ENCODE measurements at places on chromosomes 4 and X.

DNA sequence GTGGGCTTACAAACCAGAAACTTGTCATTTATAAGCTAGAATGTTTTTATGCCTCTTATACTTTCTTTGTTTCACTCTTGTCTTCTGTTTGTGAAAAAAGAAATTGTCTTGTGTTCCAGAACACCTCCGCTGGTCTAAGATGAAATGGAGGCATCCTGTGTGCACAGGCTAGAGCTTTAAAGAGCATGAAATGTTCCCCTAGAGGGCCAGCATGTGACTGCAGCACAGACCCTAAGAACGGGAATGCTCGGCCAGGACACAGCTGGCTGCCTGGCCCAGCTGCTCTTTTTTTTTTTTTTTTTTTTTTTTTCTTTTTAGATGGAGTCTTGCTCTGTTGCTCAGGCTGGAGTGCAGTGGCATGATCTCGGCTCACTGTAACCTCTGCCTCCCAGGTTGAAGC, 33.6 kb downstream of the SETD7 start:
- no peak for DNase-seq

- DNase-seq, result no peak
Measured at GRCh38 chr4:150664935-150665334, 83.0 kb downstream of the MAB21L2 start.

- no peak for DNase-seq
Measured at GRCh38 chr4:128810331-128810870, 901 bp downstream of the JADE1 start.

GRCh38 chrX:17017134-17017533, 70.7 kb downstream of the REPS2 start:
- no peak for DNase-seq

- no peak for DNase-seq
Measured at GRCh38 chr4:9904976-9905587, 116.2 kb downstream of the SLC2A9 start.

DNA sequence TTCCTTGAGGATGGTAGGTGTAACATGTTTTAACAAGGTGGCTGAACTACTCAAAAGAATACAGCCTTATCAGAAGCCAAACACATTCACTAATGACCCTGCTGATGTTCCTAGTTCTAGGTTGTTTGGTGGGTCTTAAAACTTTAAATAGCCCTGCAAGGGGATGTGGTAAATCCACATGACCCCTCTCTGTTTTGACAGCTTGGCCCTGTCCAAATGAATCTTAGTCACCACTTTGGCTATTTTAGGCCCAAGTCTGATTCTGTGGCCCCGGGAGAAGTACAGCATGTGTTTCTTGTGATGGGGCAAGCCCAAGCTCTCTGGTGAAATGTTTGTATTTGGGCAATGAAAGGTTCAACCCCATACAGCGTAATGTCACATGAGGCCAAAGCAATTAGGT, 54.5 kb upstream of the GPR34 start:
- DNase-seq, result no peak

- no peak for DNase-seq
Measured at GRCh38 chrX:46506076-46506475, 39.1 kb downstream of the ZNF674 start.

DNA sequence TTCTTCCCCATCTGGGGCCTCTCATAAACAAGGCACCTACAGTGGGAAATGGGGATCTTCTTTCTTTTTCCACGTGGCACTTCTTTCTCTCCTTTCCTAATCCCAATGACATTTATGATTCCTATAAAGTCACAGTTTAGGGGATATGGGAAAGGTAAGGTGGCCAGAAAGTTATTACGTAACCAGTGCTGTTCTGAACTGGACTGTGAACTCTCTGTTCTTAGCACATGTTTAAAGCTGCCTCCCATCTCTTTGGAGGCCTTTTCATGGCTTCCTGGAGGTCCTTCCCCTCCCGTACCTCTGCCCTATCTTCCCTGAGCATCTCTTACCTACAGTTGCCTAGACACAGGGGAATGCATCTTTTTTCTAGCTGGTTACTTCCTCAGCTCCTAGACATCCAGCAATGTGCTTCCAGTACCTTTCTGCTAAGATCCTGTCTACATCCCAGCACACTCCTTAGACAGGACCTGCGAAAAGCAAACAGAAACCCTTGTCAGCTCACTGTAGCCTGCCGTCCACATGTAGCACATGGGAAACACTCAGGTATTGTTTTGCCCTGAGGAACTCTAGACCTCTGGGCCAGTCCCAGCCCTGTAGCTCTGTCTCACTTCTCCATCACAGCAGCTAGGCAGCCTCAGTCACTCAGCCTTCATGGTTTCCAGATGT, 195.4 kb downstream of the NWD2 start:
- DNase-seq, result no peak

GRCh38 chr4:152937336-152938236, 1.5 kb downstream of the FHDC1 start:
- DNase-seq, result no peak

- no peak for DNase-seq
Measured at GRCh38 chrX:21856504-21856903, 717 bp downstream of the YY2 start.

DNA sequence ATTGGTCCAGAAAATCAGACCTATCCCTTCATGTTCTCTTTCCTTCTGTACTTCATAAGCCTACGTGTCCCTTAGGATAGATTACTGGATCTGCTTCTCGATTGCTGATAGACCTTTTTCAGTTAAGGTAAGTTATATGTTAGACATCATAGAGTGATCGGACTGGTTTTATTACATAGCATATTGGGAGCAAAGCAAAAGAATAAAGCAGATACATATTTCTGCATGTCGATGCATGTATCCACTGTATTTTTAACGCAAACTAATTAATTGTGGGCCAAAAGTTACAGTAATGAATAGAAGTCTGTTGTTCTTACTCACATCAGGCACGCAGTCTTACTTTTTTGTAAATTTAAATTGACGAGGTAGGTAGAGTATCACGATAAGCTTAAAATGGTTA, 106.4 kb downstream of the SLIT2 start:
- DNase-seq, result no peak

DNA sequence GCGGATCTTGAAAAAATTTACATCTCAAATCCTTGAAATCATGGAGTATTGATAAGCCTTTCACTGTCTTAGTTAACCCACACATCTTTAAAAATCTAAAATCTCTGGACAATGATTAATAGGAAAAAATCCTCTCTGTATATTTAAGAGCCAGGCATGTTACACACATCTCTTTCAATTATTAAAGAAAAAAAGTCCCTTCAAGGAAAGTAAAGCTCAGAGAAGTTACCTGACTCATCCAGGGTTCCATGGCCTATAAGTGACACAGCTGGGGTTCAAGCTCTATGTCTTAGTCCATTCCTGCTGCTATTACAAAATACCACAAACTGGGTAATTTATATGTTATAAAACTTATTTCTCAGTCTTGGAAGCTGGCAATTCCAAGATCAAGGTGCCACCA, 14.2 kb upstream of the FGF16 start:
- DNase-seq, result no peak

GRCh38 chr4:137960371-137961050, 281.6 kb downstream of the SLC7A11 start:
- DNase-seq, result no peak

GRCh38 chr4:87574996-87575395, 33.3 kb upstream of the DSPP start:
- no peak for DNase-seq

GRCh38 chr4:16415751-16416150, 189.5 kb upstream of the TAPT1 start:
- DNase-seq, result no peak

GRCh38 chrX:154477891-154478477, 1.1 kb downstream of the LAGE3 start:
- DNase-seq, result no peak
